ENCODE measurements at places on chromosomes 16 and 17. TPM values are rescaled to one million over a fixed set of nuclear protein-coding genes. Genes with fewer than 3 reads are reported as not detected.

DNA sequence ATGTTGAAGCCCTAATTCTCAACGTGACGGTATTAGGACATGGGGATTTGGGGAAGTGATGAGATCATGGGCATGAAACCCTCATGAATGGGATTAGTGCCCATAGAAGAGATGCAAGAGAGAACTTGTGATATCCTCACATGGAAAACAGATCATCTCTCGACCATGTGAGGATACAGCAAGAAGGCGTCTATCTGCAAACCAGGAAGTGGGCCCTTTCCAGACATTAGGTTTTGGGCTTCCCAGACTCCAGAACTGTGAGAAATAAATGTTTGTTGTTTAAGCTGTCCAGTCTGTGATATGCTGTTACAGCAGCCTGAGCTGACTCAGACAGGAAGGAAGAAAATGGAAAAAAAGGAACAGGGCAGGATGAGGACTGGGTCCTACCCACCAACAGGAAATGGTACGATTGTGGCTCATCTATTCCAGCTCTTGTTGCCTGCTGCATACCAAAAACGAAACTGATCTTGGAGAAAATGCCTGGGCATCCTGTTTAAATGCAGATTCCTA lies 21.9 kb upstream of the SSTR2 start:
- DNase-seq: peak; percentile 28

TEX14 gene
- total RNA-seq: 0.05 TPM

DNA sequence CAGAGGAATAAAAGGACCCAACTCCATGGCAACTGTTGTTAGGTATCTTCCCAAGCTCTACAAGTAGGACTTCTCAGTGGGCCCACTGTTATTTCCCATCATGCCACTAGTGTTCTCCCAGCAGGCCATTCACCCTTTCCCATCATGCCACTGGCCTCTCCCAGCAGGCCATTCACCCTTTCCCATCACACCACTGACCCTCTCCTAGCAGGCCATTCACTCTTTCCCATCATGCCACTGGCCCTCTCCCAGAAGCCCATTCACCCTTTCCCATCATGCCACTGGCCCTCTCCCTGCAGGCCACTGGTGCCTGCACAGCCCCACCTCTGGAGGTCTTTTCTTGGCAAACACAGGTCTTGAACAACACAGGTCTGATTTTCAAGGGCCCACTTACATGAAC lies 36.3 kb downstream of the IFT140 start:
- DNase-seq: no peak

DNA sequence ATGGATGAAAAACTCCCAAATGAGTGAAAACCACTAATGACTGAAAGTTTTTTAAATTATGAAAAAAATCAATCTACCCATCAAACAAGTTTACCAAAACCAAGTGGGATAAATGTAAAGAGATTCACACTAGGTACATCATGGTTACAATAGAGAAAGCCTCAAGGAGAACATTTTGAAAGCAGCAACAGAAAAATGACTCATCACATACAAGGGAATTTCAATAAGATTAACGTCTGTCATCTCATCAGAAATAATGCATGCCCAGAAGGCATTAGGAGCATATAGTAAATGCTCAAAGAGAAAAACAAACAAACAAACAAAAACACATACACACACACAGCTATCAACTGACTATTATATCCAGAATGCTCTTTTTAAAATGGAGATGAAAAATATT lies 261.8 kb upstream of the KIF2B start:
- DNase-seq: no peak

DNA sequence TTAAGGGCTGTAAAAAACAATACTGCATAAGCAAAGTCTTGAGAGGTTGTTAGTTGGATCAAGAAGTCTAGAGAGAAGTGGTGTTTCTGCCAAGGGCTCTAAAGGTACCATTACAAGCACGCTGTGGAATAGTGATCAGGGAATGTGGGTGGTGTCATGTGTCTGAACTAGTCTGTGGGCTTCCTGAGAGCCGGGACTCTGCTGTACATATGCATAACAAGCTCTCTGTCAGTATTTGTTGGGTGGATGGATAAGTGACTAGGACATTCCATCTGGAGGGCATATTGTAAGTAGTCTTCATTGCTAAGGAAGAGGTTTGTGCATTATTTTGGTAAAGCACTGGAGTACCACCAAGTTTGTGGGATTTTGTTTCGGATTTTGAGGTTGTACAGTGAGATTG lies 209.5 kb downstream of the LGALS9B start:
- no peak for DNase-seq

DNA sequence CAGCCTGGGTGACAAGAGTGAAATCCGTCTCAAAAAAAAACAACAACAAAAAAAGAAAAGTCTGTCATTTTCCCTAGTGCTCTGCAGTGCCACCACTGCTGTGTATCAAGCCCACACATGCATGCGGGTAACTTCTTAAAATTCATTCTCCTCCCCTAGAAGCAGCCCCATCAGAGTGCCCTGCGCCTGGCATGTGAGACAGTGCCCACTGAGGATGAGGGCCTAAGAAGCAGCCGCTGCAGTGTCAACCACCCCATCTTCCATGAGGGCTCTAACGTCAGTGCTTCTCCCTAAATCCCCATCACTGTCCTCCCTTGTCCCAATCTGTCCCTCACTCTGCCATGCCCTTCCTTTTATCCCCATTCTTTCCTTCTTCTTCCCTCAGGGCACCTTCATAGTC lies 10.2 kb downstream of the COX6A2 start:
- DNase-seq: no peak

MMP28 gene
- total RNA-seq: 38.1 TPM

CFAP119 gene
- total RNA-seq: 1.2 TPM

GRCh38 chr16:82535262-82535661 lies 91.5 kb upstream of the CDH13 start:
- DNase-seq: no peak

USP43 gene
- total RNA-seq: 0.19 TPM

SLC16A13 gene
- total RNA-seq: 2.2 TPM

DNA sequence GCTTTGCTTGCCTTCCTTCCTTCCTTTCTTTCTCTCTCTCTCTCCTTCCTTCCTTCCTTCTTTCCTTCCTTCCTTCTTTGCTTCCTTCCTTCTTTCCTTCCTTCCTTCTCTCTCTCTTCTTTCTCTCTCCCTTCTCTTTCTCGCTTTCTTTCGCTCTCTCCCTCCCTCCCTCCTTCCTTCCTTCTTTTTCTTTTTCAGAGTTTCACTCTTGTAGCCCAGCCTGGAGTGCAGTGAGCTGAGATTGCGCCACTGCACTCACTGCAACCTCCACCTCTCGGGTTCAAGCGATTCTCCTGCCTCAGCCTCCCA lies 17.9 kb downstream of the FOXJ1 start:
- no peak for DNase-seq

HOXB1 gene
- not detected for total RNA-seq

ELOB gene
- total RNA-seq: 314 TPM

- DNase-seq: no peak
Measured at GRCh38 chr16:20203272-20203671, 124.0 kb downstream of the GP2 start.

DNA sequence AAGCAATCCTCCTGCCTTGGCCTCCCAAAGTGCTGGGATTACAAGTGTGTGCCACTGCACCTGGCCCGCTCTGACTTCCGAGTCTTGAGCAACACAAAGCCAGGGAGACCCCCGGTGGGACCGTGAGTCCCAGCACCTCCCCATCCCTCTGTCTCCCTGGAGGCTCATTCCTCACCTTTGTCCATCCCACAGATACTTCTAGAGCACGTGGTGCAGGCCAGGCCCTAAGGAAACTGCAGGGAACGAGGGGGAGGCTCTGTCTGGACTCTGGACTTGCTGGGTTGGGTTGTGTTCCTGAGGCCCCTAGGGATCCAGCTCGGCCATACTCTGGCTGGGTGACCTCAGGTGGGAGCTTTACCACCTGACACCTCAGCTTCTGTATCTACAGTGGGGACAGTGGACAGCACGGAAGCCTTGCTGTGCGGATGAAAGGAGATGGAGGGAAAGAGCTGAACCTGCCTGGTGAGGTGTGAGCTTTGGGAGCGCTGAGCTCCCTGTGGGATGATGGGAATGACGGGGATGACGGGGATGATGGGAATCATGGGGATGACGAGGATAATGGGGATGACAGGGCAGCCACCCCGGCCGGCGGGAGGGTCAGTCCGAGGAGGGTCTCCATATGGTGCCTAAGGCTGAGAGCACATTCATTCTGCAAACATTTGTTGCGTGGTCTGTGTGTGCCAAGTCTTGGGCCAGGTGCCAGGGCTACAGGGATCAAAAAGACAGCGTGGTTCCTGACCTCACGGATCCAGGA lies 26.6 kb downstream of the C16orf74 start:
- no peak for DNase-seq

DNA sequence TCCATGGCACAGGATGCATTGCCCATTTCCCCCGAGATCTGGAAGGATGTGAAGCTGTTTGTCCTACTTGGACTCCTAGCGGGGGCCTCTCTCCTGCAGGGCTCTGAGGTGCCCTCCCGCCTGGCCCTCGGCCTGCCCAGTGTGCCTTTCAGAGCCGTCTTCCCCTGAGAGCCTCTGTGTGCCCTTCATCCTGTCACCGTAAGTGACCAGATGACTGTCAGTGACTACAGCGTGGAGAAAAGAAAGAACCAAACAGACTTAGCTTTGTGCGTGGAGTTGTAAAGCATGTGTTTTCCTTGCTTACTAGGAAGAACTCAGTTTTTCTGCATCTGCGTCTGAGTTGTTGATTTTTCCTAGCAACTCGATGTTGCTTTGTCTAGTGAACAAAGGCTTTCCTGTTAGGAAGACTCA lies 56.1 kb downstream of the BANP start:
- DNase-seq: peak; percentile 82

SMIM36 gene
- not detected for total RNA-seq

GRCh38 chr17:7312432-7313087 lies 2.6 kb downstream of the GPS2 start:
- no peak for DNase-seq

DNA sequence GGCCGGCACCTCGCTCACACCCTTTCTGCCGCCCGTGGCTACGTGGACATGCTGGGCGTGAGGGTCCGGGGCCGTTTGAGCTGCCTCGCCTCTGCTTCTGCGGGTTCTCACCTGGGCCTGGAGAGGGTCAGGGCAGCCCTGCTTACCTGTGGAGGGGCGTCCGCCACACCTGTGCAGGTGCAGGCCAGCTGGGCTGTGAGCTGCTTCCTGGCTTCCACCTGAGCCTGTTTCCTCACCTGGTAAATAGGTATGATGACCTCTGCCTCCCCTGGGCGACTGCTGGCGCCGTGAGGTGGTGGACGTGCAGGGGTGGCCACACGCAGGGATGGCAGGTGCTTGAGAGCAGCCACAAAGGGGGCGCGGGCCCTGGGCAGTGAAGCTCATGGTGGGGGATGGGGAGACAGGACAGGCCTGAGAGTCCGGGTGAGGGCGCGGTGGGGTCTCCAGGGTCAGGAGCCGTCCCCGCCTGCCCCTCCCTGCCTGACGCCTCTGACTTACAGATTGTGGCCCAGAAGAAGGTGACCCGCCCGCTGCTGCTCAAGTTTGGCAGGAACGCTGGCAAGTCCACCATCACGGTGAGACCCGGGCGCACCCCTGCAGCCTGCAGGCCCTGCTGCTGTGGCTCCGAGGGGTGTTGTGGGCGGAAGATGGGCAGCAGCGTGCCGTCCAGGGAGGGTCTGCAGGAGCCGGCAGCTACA lies 7.8 kb downstream of the CPNE7 start:
- DNase-seq: no peak

- no peak for DNase-seq
Measured at GRCh38 chr17:42791948-42792347, 6.6 kb downstream of the COA3 start.

ZP2 gene
- 0.23 TPM for total RNA-seq

HSD17B1 gene
- 0.34 TPM for total RNA-seq

PRR35 gene
- total RNA-seq: not detected

- no peak for DNase-seq
Measured at GRCh38 chr16:49019081-49019633, 262.5 kb downstream of the CBLN1 start.

KCNJ18 gene
- total RNA-seq: not detected

DNA sequence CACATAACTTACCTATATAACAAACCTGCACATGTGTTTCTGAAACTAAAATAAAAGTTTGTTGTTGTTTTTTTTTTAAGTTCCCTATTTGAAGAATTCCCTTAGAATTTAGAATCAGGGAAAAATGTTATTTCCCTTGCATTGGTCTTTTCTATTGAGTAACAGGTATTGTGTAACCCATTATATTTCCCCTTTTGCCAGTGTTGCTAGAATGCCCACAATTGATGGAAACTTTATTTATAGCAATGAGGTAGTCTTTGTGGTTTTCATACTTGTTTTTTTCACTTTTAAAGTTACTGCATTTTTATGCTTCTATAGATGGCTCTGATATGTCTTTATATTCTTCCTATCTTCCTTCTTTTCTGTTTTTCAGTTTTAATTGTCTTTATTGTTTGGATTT lies 3.9 kb downstream of the NLRP1 start:
- no peak for DNase-seq

DNA sequence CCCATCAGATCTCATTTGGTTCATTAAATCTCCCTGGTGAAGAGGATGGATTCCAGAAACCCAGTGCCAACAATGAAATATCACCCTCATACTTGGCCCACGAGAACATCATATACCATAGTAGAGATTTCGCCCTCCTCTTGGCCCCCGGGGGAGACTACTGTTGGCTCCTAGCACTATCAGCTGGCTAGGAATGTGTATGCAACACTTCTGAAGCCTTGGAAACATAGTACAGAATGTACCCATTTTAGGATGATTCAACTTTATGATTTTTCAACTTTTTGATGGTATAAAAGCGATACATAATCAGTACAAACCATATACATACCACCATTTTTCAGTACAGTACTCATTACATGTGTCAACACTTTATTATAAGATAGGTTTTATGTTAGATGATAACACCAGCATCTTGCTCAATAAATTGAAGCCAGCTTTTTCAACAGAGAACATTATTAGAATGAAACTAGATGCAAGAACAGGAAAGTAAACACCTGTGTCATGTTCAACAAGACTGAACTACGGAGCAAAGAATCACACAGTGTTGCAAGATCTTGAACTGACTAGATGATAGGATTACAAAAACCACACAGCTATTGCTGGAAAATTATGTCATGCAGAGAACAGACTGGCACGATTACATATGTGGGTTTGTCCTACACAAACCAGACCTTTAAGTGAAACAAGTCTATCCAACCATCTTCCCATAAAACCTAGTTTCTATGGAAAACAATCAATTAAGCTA lies 17.2 kb downstream of the RSL1D1 start:
- no peak for DNase-seq

KRTAP2-1 gene
- total RNA-seq: not detected

MT4 gene
- not detected for total RNA-seq

- peak; percentile 48 for DNase-seq
Measured at GRCh38 chr16:81567987-81568748, 123.6 kb downstream of the CMIP start.

All from dermis blood vessel endothelial cell (primary cell).